ENCODE measurements at places on chromosomes 4 and X. TPM values are rescaled to one million over a fixed set of nuclear protein-coding genes. Genes with fewer than 3 reads are reported as not detected.

Gene FOXR2
- not detected for polyA plus RNA-seq

Gene PWWP3B
- not detected for polyA plus RNA-seq

Gene CFAP99
- polyA plus RNA-seq, result not detected

Gene SOX3
- not detected for polyA plus RNA-seq

Gene PGAM4
- polyA plus RNA-seq, result not detected

Gene TMEM31
- polyA plus RNA-seq, result not detected

Data from CD8-positive, alpha-beta memory T cell (primary cell).